H4 (cell line): ENCODE measurements at places on chromosomes 1 and 21.

DNA sequence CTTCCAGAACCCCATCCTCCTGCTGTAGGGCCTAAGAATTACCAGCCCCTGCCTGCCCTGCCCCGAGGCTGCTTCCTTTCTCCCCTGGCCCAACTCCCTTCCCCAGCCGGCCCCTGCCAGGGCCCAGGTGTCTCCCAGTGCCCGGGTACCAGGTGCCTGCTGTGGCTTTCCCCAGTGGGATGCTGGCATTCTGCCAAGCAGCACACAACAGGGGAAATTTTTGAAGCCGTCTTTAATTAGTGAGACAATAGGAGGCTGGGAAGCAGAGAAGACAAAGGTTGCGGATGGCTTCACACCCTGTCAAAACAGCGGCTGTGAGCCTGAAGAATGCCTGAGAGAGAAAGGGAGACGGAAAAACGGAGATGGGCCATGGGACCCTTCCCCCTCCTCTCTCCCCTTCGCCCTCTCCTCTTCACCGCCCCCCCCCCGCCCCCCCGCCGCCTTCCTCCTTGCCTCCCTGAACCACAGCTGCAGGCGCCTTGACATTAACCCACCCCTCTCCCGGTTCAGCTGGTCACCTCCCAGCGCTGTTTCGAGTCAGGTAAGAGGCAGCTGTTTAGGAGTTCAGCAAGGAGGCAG, 33.6 kb downstream of the LRRN2 start:
- no peak for DNase-seq

DNA sequence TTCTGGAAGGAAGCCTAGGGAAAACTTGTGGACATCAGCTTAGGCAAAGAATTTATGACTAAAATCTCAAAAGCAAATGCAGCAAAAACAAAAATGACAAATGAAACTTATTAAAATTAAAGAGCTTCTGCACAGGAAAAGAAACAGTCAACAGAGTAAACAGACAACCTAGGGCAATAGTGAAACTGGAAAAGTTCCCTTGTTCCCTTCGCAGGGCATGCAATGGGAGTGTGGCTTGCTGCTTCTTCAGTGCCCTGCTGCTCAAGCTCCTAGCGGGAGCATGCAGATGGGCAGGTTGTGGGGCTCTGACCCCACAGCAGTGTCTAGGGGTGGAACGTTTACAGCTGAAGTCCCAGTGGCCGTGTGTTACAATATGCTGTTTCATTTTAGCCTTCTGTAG, 1797.4 kb downstream of the NCAM2 start:
- no peak for DNase-seq

- no peak for DNase-seq
Measured at GRCh38 chr1:205706601-205707502, 26.5 kb upstream of the SLC45A3 start.

GRCh38 chr1:22518379-22518778, 44.9 kb upstream of the EPHA8 start:
- DNase-seq, result peak; percentile 23

GRCh38 chr1:116033322-116033721, 57.0 kb downstream of the SLC22A15 start:
- no peak for DNase-seq

DNA sequence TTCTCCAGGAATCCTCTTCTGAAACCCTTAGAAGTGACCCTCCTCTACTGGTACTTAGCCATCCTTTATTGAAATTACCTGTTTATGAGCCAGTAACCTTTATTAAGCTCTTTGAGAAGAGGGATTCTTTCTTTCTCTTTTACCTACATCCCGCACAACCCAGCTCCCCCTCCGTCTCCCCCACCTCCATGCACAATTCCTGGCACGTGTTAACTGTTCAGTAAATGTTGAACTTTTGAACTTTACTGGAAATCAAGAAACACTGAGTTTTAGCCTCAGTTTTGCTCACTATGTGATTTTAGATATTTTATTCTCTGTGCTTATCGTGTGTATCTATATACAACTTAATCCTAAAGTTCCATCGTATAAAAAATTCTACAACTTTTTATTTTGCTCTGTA, 1.8 kb downstream of the TMED5 start:
- DNase-seq, result peak; percentile 5

DNA sequence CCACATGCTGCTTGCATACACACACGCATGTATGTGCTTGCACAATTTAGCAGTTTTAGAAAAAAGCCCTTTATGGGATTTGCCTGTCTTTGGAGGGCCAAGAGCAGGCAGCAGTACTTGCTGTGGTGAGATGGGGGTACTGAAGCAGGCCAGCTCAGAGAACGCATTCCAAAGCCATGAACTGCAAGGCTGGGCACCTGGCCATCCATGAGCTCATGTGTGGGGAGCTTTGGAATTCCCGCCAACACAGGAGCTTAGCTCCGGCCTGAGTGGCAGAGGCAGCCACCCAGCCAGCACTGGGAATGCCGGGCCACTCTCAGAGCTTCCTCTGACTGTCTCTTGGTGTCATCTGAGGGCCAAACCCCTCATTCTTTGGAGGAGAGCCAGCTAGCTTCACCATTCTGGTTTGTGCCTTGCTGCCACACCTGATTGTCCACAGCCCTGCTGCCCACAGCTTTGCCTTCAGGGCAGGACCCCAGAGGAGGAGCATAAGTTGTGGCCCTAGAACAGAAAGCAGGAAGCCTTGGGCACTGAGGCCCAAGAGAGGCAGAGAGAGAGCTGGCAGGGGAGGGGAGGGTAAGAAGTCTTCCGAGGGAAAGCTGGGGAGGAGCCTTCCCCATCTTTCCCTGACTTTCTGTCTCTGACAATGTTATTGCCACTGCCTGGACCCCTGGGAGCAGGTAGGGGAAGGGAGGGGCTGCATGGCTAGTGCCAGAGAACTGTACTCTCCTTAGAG, 92.1 kb upstream of the POU3F1 start:
- peak; percentile 98 for DNase-seq

DNA sequence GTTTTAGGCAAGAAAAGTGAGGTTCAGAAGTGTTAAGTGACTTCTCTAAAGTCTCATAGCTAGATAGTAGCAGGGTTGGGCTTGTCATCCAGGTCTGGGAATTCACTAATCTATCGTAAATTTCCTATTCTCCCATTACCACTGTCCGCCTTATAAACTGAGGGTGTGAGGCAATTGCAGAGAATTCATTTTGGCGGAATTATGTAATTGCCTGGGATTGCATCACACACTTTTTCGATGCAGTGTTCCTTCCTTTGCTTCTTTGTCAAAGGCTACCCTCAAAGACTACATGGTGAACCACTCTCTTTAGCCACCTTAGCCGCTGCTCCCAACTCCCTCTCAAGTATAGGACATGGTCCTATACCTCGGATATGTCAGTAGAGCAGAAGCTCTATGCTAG, 19.1 kb downstream of the SELP start:
- no peak for DNase-seq

DNA sequence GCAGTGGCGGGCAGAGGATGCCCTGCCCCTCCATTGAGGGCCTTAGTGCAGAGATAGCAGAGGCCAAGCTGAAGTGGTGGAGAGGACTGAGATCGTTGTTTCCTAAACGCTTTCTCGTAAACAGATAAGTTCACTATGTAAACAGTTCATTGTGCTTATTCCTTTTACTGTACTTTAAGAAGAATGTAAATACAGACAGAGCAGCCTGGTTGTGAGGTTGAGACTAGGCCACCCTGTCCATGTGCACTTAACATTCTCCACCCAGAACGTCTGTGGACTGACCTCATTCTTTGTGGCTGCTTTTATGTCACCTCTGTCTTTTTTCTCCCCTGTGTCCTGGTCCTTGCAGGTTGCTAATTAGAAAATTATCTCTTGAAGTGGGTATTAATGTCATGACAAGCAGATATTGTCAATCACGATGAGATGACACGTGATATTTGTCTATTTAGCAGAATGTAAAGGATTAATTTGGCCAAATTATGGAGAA, 8.5 kb downstream of the CENPS start:
- peak; percentile 25 for DNase-seq

DNA sequence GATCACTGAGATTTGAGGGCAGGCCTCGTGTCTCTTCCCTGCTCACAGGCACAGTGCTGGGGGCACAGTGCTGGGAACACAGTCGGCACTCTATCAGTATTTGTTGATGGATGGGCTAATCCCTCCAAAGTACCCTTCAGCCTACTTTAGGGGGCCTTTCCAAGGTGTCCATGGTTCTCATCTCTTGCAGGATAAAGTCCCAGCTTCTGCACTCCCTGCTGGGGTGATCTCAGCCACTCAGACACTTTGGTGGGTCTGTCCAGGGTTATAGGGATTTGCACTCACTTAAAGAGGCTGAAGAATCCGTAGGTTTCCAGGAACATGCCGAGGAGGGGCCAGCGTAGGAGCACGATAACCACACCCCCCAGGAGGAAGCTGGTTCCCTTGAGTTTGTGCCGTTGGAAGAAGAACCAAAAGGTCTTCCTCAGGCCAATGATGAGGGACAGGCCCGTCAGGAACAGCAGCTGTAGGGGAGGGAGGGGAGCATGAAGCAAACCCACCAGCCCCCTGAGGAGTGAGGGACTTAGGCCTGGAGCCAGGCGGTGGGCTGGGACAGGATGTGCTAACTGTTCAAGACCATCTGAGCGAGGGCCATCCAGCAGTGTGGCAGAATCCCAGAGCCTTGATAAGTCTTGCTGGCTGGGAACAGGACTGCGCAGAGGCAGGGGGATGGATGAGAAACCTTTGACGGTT, 5.2 kb upstream of the KISS1 start:
- no peak for DNase-seq

- no peak for DNase-seq
Measured at GRCh38 chr1:6220236-6220635, 14.3 kb downstream of the RNF207 start.

- peak; percentile 63 for DNase-seq
Measured at GRCh38 chr1:201649761-201650622, 111.1 kb downstream of the NAV1 start.

- DNase-seq, result no peak
Measured at GRCh38 chr1:167076136-167076710, 14.0 kb downstream of the GPA33 start.

DNA sequence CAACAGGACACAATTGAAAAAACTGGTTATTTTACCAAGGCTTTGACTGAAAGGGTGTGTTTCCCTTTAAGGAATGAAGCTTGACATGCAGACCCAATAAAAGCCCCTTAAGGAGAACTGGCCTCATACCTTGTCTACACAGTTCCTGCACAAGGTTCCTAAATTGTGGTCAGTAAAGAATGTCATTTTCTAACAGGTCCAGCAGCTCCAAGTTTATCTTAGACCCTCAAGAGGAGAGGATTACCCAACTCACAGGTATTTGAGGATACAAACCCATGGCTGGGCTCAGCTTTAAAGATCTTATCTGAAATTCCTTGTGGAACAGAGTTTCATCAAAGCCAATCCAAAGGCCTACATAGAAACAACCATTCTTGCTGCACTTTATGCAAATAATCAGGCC, 31.4 kb upstream of the CBR3 start:
- DNase-seq, result no peak

DNA sequence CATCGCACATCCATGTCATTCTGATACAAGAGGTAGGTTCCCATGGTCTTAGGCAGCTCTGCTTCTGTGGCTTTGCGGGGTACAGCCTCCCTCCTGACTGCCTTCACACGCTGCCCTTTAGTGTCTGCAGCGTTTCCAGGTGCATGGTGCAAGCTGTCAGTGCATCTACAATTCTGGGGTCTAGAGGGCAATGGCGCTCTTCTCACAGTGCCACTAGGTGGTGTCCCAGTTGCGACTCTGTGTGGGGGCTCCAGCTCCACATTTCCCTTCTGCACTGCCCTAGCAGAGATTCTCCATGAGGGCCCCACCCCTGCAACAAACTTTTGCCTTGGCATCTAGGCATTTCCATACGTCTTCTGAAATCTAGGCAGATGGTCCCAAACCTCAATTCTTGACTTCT, 138.2 kb upstream of the BRINP3 start:
- DNase-seq, result no peak

- no peak for DNase-seq
Measured at GRCh38 chr1:86542631-86543030, 4.2 kb upstream of the CLCA4 start.

- no peak for DNase-seq
Measured at GRCh38 chr1:20421441-20421840, 64.6 kb downstream of the CAMK2N1 start.

DNA sequence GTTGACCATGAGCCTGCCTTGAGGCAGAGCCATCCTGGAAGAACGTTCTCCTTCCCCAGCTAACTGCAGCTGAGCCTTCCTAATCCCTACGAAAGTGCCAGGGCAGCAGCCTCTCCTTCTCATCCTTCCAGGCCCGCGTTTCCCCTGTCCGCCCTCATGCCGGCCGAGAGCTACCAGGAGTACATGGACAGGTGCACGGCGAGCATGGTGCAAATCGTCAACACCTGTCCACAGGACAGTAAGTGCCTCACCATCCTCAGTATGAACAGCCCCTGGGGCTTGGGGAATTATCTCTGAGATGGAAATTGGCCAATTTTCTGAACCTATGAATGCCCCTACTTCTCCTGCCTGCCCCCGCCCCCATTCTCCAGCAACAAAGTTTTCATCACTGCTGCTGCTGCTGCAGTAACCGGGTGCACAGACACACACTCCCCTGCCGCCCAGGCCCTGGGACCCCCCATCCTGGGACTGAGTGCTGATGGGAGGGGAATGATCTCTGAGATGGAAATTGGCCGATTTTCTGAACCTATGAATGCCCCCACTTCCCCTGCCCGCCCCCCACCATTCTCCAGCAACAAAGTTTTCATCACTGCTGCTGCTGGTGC, 39.6 kb downstream of the UBASH3A start:
- no peak for DNase-seq

DNA sequence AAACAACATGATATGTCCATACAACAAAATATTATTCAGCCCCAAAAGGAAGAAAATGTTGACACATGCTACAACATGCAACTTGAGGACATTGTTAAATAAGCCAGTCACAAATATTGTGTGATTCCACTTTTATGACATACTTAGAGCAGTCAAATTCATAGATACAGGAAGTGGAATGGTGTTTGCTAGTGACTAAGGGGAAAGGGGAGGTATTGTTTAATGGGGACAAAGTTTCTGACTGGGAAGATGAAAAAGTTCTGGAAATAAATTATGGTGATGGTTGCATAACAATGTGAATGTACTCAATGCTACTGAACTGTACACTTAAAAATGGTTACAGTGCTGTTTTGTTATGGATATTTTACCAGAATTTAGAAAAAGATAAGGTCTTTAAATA, 77.7 kb downstream of the RHOU start:
- DNase-seq, result no peak

GRCh38 chr1:221072214-221072613, 193.0 kb downstream of the HLX start:
- DNase-seq, result no peak

DNA sequence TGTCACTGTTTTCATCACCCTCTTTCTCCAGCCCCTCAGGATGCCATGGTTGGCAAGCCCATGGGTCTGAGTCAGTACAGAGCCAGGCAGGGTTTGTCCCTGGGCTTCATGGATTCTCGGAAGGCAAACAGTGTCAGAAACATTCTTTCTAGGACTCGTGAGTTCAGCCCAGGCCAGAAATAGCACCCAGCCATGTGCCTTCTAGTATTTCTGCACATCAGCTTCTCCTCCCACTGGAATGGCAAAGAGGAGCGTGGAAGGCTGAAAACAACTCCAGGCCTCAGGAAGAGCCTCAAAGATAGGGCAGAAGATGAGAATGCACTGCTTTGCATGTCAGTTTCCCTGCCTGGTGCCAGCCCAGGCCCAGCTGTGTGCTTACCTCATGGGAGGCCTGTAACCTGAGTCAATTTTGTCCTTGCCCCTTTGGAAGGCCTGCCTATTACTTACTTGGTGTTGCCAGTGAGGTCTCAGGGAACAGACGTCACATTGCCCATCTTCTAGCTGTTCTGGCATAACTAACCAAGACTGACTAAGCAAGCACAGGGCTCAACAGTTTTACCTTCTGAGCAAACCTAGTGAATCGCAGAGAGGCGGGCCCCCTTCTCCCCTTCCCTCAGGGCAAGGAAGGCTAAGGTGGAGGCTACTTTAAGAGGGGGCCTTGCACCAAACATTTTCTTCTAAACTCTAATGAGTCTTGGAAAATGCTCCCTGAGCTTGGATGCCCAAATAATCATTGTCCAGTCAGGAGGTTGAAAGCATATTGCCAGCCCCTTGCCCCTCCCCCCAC, 42.4 kb downstream of the GLUL start:
- no peak for DNase-seq
